NCI-H1694 treated with DMSO at 0.1 percent for 48 hours (cell line): ENCODE measurements at places on chromosomes 11 and 22.

- DNase-seq = no peak
Measured at GRCh38 chr11:74777038-74777437, 28.4 kb downstream of the RNF169 start.

- DNase-seq = no peak
Measured at GRCh38 chr22:37188901-37189466, 937 bp upstream of the C1QTNF6 start.

GRCh38 chr11:124843616-124843910 lies 21.7 kb upstream of the ROBO3 start:
- no peak for DNase-seq

- DNase-seq = no peak
Measured at GRCh38 chr11:91776655-91777054, 448.0 kb upstream of the FAT3 start.

DNA sequence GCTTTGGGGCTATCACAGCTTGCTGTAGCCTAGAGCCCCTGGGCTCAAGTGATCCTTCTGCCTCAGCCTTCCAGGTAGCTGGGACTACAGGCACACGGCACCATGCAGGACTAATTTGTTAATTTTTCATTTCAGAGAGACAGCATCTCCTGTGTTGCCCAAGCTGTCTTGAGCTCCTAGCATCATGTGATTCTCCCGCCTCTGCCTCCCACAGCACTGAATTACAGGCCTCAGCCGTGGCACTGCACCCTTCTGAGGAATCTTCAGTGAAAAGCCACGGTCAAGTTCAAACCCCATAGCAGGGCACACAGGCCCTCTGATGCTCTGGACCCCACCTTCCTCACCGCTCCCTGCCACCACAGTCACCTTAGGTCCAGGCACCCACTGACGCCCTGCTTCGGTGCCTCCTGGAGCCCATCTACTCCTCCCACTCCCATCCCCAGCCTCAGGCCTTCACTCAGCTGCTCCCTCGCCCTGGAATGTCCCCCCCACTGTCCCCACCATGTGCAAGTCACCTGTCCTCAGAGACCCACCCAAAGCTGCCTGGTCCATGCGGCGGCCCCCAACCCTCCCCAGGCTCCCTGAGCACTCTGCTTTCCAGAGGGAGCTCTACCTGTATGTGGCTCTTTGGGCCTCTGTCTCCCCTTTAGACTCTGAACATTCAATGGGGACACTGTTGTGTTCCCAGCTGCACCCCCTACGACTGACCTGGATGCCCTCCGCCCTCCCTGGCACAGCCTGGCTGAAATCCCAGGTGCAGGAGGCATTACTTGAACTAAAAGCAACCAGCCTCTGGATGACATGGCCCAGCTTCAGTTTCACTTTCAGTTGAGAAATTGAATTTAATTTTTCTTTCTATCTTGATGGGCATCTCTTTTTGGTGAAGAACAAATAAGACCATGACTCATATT lies 1.6 kb downstream of the APOL2 start:
- no peak for DNase-seq

DNA sequence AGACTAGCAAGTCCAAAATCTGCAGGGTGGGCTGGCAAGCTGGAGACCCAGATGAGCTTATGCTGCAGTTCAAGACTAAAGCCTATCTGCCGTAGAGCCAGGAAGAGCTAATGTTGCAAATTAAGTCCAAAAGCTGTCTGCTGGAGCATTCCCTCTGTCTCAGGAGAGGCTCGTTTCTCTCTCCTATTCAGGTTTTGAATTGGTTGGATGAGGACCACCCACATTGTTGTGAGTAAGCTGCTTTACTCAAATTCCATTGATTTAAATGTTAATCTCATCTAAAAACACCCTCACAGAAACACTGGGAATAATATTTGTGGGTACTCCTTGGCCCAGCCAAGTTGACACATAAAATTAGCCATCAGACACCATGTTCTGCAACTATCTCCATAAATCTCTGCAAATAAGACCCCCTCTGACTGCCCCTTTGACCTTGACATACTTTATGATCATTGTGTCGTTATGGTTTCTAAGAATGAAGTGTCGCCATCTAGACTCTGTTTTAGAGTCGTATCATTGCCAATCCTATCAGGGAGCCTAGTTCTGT lies 16.8 kb upstream of the CUL5 start:
- no peak for DNase-seq

DNA sequence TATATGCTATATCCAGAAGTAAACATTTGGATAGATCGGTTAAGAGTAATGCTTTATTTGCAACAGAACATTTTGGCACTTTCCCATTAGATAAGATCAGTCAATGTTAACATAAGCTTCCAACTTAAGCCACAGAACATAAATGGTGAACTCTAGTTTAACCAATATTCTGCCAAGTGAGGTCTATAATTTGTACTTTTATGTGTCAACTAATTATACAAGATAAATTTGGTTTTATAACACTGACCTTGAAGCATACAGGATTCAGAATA lies 23.5 kb upstream of the BLID start:
- no peak for DNase-seq

DNA sequence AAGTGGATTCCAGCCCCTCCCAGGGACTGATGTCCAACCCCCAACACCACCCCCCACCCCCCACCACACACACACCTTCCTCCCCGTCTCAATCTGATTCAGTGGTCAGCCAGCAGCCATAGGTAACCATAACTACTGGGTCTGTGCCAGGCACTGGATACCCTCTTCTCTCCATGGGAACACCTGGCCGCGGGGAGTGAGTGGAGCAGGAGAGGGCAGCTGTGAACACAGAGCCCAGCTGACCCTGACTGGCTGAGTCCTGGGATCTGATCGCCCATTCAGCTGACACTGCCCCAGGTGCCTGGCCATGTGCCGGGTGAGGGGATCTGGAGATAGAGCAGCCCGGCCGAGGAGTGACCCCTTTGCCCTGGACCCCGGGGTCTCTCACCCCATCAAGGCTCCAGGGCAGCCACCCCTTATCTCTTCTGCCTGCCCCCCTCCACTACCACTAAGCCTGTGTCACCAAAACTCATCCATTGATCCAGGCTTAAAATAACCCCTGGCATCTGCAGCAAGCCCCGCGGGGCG lies 2.6 kb upstream of the SHISA8 start:
- no peak for DNase-seq

GRCh38 chr11:4921796-4922195 lies 2.3 kb downstream of the OR51G1 start:
- DNase-seq = no peak

GRCh38 chr22:27088026-27088425 lies 430.6 kb downstream of the MIAT start:
- no peak for DNase-seq

DNA sequence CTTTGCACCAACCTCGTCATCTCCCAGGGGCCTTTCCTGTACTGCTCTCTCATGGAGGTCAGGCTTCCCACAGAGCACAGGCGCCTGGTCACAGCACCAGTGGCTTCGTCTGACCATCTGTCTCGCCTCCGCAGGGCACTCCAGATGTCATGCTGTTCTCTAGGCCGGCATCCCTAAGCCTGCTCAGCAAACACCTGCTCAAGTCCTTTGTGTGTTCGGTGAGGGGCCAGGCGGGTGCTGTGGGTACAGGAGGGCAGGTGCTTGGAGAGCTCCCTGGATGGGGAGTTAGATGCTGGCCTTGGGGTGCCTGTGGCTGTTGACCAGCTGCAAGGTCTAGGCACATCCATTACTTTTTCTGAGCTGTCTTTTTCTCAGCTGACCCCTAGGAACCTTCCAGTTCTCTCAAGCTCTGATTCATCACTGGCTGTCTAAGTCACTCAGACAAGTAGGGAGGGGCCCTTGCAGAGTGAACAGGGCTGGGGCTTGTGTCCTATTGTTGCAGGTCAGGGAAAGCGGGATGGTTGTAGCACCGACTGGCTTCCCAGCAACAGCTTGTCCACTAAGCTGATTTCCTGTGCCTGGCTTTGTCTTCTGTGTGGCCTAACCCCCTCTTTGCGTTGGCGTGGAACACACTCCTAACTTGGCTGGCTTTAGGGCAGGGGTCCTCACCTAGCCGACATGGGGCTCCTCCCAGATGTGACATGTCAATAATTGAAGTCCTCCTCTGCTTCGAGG lies 9.2 kb downstream of the CLDN5 start:
- DNase-seq = peak; percentile 1

- DNase-seq = no peak
Measured at GRCh38 chr11:95711945-95712221, 77.7 kb downstream of the FAM76B start.

- no peak for DNase-seq
Measured at GRCh38 chr22:38997518-38997917, 15.4 kb downstream of the APOBEC3B start.

DNA sequence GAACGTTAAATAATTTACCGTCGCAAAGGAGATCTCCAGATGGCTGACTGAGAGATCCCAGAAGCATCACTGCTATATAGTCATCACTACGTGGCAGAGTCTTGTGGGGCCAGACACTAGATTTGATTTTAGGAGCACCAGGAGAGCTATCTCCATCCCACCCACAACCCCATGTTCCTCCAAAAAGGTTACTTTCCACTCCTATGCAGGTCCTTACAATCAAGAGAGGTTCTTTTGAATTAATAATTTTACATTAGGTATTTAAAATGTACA lies 19.4 kb downstream of the GUCY1A2 start:
- DNase-seq = no peak

GRCh38 chr11:4048340-4048739 lies 46.3 kb upstream of the RRM1 start:
- DNase-seq = no peak

DNA sequence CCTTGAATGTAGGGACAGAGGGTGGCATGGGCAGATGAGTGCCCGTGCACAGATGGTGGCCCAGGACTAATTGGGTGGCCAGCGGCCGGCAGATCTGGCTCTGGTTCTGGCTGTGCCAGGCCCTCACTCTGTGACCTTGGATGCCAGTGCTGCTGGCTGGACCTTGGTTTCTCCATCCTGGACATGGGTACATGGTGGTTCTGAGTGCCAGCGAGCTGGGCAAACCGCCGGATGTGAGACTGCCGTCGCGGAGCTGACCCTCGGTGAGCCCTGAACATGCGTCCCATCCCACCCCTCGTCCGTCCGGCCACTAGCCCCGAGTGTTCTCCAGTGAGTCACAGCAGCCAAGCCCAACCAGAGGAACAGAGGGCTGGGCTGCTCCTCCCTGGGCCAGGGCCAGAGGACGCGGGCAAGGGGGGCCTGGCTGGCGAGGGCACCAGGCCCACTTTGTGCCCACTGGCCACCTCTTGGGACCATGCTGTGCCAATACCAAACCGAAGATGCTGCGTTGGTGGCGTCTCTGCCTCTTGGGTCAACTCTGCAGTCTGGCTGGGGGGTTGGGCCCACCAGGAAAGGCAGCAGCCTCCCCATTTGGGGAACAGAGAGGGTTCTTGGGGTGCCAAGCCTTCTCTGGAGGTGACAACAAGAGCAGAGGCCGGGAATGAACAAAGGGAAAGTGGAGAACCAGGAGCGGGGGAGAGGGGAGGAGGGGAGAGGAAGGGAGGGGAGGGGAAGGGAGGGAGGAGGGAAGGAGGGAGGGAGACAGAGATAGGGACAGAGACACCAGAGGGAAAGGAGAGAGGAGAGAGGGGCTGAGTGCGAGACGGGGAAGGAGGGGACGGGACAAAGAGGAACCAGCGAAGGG lies 10.7 kb downstream of the LSP1 start:
- no peak for DNase-seq
